ENCODE measurements at places on chromosomes 1 and 21. TPM values are rescaled to one million over a fixed set of nuclear protein-coding genes. Genes with fewer than 3 reads are reported as not detected.

PRRX1 gene
- total RNA-seq: 272 TPM

HHIPL2 gene
- total RNA-seq: 0.33 TPM

PODN gene
- total RNA-seq: 152 TPM

NES gene
- 47.9 TPM for total RNA-seq

GPR37L1 gene
- total RNA-seq: not detected

C1orf141 gene
- not detected for total RNA-seq

CCDC17 gene
- total RNA-seq: 1.8 TPM

CYYR1 gene
- total RNA-seq: 45.8 TPM

NUDT4B gene
- total RNA-seq: 0.75 TPM

PTPN7 gene
- 5.7 TPM for total RNA-seq

DNA sequence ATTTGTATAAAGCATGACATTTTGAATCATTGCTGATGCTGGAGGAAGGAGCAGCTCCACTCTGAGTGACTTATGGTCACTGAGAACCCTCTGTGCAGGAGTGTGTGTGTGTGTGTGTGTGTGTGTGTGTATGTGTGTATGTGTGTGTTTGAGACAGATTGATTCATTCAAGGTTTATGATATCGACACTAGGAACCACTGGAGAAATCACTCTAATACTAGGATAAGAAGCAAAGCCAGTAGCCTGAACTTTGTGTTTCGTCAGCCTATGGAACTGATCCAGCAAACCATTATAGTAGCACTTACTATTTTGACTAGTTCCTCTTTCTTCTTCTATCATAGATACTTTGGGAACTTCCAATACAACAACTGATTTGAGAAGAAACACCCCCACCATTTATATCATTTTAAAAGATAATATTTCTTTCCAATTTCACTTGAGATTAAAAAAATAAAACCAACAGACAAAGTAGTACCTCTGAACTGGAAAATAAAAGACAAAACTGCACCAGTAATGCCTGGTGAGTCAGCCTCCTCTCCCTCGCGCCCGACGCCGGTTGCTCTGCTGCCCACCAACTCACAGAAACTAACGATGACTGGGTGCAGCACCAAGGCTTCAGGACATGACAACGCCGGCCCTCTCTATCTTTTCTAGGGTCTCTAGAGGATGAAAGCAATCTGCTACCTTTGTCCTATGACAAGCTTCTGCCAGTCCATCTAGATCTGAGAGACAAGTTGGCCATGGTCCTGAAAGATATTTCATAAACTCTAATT, 20.9 kb downstream of the SLAMF1 start:
- no peak for DNase-seq
- H3K4me1 ChIP-seq: no peaks in the 10 kb centered on the region
- no peaks in the 10 kb centered on the region for H3K36me3 ChIP-seq
- no peaks in the 10 kb centered on the region for H3K27me3 ChIP-seq
- H3K4me3 ChIP-seq: no peak overlapping the region

- H3K4me3 ChIP-seq: no peak overlapping the region
- H3K4me1 ChIP-seq: no peaks in the 10 kb centered on the region
- no peak for DNase-seq
- no peak overlapping the region for H3K27ac ChIP-seq
- H3K27me3 ChIP-seq: no peaks in the 10 kb centered on the region
These were observed 22.2 kb upstream of the PTPN14 start for GRCh38 chr1:214573386-214574318.

DNA sequence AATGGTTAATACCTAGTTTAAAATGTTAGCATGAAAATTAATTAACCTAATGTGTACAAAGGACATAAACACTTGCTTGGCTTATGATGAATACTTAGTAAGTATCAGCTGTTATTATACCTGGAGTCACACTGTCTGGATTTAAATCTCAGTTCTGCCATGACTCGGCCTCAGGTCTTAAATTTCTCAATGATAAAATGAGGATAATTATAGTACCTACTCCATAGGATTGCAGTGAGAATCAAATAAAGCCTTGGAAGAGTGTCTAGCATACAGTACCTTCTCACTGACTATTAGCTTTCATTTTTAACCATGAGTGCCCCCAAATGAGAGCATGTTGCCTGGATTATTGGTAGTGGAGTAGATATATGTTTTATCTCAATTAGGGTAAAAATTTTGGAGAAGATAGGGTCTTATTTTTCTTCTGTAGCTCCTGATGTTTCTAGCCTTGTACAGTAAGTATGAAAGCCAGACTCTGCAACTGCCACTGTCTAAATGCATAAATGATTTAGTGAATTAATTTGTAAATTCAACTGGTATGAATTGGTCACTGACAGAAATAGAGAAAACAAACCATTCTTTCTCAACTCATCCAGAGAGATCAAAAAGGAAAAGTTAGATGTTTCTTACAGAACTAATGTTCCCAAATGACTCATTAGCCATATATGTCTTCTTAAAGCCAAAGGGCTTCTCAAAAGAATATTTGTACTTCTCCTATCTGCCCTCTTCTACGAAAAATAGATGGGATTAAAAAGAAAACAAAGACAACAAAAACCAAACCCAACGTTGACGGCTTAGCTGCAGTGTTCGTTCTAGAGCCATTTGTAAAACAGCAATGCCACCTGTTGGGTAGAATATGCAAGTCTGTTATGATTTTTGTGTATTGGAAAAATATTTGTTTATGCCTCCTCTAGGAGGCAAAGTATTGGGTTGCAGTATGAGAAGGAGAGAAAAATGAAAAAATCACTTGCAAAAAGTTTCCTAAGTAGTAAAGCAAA, 53.8 kb upstream of the MROH9 start:
- H3K27ac ChIP-seq: no peak overlapping the region
- H3K4me1 ChIP-seq: no peaks in the 10 kb centered on the region
- no peak overlapping the region for H3K4me3 ChIP-seq

- H3K4me3 ChIP-seq: no peak overlapping the region
- H3K4me1 ChIP-seq: peaks cover 3% of the 10 kb centered on the region
- H3K36me3 ChIP-seq: no peaks in the 10 kb centered on the region
- H3K27me3 ChIP-seq: no peaks in the 10 kb centered on the region
- no peak overlapping the region for H3K27ac ChIP-seq
These were observed 38.3 kb upstream of the GBP5 start for GRCh38 chr1:89310976-89311375.

DNA sequence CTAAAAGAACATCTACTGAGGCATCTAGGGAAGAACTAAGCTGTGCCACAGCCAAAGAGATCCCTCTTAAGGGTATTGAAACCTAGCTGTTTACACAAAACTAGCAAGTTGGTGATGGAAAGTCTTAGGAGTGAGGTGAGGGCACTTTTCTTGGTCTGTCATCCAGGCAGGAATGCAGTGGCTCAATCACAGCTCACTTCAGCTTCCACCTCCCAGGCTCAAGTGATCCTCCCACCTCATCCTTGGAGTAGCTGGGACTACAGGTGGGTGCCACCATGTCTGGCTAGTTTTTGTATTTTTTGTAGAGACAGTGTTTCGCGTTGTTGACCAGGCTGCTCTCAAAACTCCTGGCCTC, 2.4 kb downstream of the PLEKHO1 start:
- peak overlapping the region; percentile 64 for H3K27ac ChIP-seq
- H3K36me3 ChIP-seq: no peaks in the 10 kb centered on the region
- H3K27me3 ChIP-seq: no peaks in the 10 kb centered on the region
- no peak for DNase-seq
- H3K4me3 ChIP-seq: peak overlapping the region; percentile 100
- no peaks in the 10 kb centered on the region for H3K4me1 ChIP-seq

GRCh38 chr1:84086189-84086588, 57.9 kb upstream of the PRKACB start:
- H3K27me3 ChIP-seq: no peaks in the 10 kb centered on the region
- no peak overlapping the region for H3K4me3 ChIP-seq
- peaks cover 2% of the 10 kb centered on the region for H3K4me1 ChIP-seq

GRCh38 chr21:45531393-45532215, 10.6 kb downstream of the SLC19A1 start:
- H3K27ac ChIP-seq: no peak overlapping the region
- no peaks in the 10 kb centered on the region for H3K27me3 ChIP-seq
- no peaks in the 10 kb centered on the region for H3K36me3 ChIP-seq

DNA sequence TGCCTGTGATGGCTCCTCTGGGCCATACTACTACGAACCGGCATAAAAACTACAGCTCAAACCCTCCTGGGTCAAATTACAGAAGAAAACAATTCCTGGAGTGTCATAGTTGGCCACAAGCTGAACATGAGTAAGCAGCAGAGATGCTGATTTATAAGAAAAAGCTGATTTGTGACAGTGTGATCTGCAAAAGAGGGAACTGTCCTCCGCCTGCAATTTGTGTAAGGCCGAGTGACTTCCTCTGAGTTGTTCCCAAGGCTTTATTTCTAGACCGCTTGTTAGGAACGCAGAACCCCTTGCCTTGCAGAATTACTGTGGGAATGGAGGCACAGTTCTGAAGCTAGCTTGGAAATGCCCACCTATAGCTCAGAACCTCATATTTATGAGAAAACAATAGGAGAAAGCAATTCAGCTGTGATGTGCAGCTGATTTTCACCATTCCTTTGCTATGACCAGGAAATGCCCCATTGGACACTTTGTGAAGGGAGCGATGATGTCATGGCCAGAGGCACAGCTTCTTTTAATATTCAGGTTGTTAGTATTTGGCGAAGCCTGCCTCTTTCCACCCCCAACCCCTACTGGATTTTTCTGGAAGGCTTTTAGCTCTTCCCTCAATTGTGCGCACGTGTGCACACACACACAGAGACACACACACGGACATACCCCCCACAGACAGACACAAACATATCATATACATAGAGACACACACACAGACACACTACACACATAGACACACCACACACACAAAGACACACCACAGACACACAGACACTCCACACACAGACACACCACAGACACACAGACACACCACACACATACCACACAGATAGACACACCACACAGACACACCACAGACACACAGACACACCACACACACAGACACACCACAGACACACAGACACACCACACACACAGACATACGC, 47.6 kb downstream of the IER5 start:
- H3K27ac ChIP-seq: peak overlapping the region; percentile 56
- H3K4me1 ChIP-seq: no peaks in the 10 kb centered on the region
- no peak for DNase-seq
- H3K36me3 ChIP-seq: no peaks in the 10 kb centered on the region
- H3K4me3 ChIP-seq: no peak overlapping the region
- H3K27me3 ChIP-seq: no peaks in the 10 kb centered on the region

DNA sequence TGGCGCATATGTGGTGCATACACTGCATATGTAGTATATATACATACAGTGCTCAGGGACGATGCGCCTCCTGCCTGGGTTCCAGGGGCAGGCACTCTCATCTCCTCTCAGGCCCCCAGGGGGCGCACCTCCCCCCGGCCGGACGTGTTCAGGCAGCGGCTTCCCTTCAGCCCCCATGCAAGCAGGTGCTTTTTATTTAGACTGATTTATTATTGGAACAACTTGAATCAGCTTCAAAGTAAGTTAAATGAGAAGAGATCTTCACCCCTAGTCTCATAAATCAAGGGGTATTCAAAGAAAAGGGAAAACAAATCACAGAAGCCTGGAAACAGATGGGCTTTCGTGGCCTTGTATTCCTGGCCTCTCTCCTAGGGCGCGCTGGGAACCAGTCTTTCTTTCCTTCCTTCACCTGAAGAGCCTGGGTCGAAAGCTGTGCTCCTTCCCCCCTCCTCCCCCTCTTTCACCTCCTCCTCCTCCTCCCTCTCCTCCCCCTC, 64.6 kb downstream of the UBIAD1 start:
- no peaks in the 10 kb centered on the region for H3K27me3 ChIP-seq
- no peaks in the 10 kb centered on the region for H3K4me1 ChIP-seq
- H3K27ac ChIP-seq: no peak overlapping the region
- no peak overlapping the region for H3K4me3 ChIP-seq

DNA sequence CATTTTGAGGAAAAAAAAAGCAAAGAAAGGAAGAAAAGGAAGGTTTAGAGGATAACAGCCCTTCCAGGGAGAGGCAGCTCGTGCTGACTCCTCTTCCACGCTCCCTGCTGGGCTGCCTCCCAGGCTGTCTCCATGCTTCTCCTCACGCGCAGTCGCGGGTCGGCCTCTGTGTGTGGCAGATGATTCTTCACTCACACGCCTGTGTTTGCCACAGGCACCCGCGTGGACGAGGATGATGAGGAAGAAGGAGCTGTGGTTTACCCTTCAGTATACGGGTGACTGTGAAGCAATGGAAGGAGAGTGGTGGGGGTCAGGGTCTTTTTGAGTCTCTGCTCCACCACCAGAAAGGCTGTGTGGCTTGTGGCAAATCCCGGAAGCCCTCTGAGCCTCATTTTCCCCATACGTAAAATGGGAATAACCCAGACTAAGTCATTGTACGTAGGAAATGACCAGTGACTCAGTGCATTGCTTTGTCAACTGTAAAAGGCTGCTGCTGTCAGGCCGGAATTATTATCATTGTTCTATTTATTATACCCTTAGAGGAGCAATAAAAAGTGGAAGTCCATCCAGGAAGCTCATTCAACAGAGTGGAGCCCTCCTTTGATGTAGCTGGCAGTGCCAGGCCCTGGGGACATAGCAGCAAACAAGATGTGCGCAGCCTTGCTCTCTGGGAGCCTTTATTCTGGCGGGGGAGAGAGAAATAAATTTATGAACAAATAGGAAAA, 11.9 kb upstream of the SH2D2A start:
- no peak overlapping the region for H3K27ac ChIP-seq
- H3K4me3 ChIP-seq: no peak overlapping the region
- DNase-seq: no peak
- no peaks in the 10 kb centered on the region for H3K4me1 ChIP-seq

GRCh38 chr21:39707316-39707715, 37.7 kb upstream of the IGSF5 start:
- H3K27me3 ChIP-seq: no peaks in the 10 kb centered on the region
- H3K4me1 ChIP-seq: no peaks in the 10 kb centered on the region
- H3K4me3 ChIP-seq: no peak overlapping the region
- no peak overlapping the region for H3K27ac ChIP-seq

DNA sequence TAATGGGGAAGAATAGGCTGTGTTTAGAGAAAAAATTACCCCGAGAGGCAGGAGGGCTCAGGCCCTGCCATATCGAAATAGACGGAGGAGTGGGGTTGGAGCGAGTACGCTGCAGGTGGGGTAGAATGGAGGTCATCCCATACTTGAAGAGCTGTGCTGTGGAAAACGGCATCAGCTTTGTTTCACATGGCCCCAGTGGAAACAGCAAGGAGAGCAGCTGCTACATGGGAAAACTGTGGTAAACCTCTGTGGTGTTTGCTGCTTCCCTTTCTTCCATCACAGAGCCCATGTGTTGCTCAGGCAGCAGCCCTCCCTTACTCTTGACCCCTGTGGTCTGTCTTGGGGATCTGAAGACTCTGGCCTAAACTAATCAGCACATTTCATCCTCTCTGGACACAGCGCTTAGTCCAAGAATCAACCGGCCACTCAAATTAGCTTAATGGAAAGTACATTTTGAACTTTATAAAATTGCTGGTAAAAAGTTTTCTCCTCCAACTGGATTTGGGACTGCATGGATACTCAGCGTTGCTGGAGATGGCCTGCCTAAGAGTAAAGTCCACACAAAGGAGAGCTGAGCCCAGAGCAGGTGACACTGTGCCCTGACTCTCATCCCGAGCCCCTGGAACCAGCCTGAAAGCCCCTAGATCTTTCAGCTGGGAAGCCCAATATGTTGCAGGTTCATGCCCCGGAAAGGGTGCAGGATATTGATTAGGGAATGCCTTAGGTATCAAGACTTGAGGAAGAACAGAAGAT, 127.1 kb upstream of the GADD45A start:
- H3K27ac ChIP-seq: no peak overlapping the region
- H3K4me1 ChIP-seq: no peaks in the 10 kb centered on the region
- H3K36me3 ChIP-seq: no peaks in the 10 kb centered on the region
- H3K27me3 ChIP-seq: no peaks in the 10 kb centered on the region
- no peak overlapping the region for H3K4me3 ChIP-seq

Data from aorta (tissue), 5 donors.